ENCODE measurements at places on chromosomes 2 and 18. TPM values are rescaled to one million over a fixed set of nuclear protein-coding genes. Genes with fewer than 3 reads are reported as not detected.

The SLC9A4 gene
- total RNA-seq = 12.9 TPM

The PLEKHA3 gene
- total RNA-seq = 7.7 TPM

The UGT1A4 gene
- total RNA-seq = 0.29 TPM

The SCYGR2 gene
- not detected for total RNA-seq

The MAP3K19 gene
- 0.12 TPM for total RNA-seq

Measured in metanephros (tissue), 2 donors.